ENCODE measurements at places on chromosomes 3 and 15.

DNA sequence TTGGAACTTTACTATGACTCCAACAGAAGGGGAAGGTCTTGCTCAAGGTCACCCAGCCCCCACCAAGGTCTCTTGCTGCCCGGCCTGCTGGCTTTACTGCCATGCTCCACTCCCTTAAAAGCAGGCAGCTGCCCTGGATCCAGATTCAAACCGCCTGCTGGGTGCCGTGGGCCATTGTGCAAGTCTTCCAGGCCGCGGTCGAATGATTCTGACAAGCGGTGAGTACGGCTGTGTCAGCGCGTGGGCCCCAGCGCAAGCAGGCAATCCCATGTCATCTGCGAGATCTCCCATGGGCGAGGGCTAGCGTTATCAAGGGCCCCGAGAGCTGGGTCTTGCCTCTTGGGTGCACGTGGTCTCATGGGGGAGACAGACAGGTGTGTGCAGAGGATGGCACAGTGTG lies 37.6 kb downstream of the CORO2B start:
- no peak for DNase-seq

- DNase-seq, result no peak
Measured at GRCh38 chr15:94312946-94313345, 81.6 kb downstream of the MCTP2 start.

DNA sequence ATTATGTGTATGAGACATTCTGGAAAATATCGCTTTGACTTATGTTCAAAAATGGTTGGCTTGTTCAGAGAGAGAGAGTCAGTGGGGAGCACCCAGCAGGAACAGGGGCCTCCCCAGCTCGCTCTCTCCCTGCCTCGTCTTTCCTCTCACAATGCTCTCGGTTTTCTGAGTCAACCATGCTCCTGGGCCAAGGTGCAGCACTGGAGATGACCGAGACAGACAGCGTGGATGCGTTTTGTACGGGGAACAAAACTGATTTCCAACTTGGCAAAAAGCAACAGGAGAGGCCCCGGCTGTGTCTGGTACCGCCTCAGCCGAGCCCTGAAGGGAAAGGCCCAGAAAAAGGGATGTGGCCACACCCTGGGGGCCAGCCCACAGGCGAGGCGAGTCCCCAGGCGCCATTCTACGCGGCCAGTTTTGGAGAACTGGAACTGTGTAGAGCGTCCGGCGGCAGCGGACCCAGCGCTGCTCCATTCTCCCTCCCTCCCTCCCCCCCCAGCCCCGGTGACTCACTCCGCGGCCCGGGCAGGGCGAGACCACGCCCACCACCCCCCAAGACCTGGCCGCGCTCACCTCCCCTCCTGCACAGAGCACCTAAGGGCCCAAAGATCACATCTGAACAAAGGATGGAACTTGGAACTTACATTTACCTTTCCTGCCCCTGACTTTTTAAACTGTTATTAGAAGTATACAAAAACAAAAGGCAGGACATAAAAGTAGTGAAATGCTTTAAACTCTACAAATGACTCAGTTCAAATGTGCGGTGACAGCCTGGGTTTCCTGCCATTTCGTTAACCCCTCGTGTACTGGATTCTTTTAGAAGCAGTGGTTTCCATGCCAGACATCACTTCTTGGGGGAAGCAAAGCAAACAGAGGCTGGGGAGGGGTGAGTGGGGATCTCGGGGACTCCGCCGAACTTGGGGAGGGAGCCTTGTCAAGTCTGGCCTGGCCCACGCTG lies 12.7 kb downstream of the ATP10A start:
- peak; percentile 64 for DNase-seq

- DNase-seq, result no peak
Measured at GRCh38 chr3:149538371-149538770, 63.9 kb downstream of the TM4SF4 start.

- no peak for DNase-seq
Measured at GRCh38 chr3:43077261-43077660, 28.6 kb downstream of the POMGNT2 start.

DNA sequence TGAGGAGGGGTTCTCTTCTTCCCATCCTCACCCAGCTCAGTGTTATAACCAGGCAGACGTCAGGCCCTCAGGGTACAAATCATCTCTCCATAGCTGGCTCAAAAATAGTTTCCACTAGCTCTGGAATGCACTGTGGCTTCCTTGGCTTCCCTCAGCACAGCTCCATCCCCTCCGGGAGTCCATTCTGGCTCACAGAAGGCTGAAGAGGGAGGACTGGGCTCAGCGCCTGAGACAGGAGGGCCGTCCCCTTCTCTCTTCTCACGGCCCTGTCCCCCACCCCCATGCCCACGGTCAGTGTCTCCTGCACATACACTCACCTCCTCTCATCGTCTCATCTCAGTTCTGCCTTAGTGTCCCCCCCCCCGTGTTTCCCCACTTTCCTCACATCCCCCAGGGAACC lies 50.1 kb downstream of the UMPS start:
- no peak for DNase-seq

DNA sequence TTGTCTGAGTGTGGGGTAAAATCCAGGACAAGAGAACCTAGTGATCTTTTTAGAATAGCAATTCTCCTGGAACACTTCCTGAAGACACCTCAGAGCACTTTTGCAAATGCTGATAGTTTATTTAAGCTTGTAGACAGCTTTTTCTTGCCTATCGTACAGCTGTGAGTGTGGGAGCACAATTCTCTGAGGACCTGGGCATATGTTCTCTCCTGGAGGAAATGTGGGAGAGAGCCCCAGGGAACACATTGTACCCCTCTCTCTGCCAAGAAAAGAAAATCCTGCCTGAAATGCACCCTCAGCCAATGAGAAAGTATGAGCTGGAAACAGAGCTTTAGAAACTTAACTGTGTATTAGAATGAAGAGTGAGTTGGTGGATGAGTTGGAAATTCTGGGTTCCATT lies 308.3 kb upstream of the SEMA6D start:
- DNase-seq, result no peak

DNA sequence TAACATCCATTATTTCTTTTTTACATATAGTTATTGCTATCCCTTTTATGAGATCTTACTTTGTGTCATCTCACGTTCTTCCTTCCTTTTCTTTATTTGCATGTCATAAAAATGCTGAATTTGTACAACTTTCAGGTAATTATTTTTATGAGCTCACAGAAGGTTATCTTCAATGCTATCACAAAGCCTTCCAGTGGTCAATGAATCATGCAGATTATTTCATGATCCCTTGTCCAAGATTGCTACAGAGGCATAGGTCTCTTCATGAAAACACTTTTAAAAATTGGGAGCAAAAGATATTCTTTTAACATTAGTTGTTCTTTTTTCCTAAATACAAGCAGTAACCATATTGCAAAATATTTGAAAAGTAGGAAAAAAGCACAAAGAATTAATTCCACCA lies 880.1 kb upstream of the NR2F2 start:
- no peak for DNase-seq

GRCh38 chr3:4474683-4475490 lies 7.8 kb upstream of the SUMF1 start:
- no peak for DNase-seq

GRCh38 chr3:136862617-136863322 lies 762 bp downstream of the NCK1 start:
- DNase-seq, result peak; percentile 52

DNA sequence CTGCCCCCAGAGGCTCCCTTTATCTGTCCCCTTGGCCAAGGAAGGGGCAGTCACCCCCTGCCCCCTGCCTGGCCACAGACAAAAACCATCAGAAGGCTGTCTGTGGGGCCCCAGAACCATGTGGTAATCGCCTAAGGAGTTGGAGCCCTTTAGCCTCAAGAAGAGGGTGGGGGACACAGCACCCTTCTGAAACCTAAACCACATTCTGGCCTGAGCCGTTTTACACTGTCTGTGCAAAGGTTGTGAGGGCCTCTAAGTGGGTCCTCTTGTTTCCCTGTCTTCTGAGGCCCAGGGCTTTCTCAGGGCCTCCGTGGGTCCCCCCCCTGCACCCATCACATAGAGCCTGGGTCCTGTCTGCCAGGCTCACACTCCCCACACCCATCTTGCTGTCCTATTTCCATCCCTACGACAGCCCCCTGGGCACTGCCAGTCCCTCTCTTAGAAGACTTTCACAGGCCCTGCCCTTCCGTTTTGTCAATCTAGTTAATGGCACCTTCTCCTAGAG lies 17.9 kb upstream of the RPUSD3 start:
- DNase-seq, result no peak

- DNase-seq, result no peak
Measured at GRCh38 chr3:156172536-156172935, 52.2 kb downstream of the KCNAB1 start.

- DNase-seq, result no peak
Measured at GRCh38 chr3:187264911-187265310, 26.6 kb downstream of the MASP1 start.

DNA sequence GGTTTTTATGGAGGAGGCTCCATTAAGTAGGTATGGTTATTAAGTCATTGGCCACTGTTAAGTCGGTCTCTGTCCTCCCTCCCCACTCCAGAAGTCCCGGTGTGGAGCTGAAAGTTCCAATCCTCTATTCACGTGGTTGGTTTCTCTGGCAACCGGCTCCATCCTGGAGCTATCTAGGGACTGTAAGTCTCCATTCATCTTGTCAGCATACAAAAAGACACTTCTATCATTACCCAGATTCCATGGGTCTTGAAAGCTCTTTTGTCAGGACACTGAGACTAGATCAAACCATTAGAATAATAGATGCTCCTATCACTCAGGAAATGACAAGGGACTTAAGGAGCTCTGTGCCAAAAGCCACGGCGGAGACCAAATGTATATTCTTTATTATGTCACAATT lies 110.3 kb downstream of the PIK3CB start:
- DNase-seq, result no peak

DNA sequence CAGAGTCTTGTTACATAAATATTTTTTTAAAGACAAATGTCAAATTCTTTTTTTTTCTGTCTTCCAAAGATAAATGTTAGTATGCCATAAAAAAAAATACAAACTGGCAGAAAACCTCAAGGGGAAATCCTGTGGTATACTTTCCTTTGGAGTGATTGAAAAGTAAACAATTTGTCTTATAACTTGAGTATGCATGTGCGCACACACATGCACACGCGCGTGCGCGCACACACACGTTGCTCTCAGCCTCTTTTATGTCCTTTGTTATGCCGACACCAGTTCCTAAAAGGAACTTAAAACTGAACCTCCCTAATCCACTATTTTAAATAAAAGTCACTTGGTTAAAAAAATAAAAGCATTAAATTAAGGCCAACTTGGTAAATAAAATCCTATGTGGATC lies 58.1 kb downstream of the TGFBR2 start:
- DNase-seq, result no peak

- DNase-seq, result no peak
Measured at GRCh38 chr3:17581421-17582080, 160.9 kb downstream of the TBC1D5 start.

- no peak for DNase-seq
Measured at GRCh38 chr3:144499001-144499930, 527.6 kb downstream of the DIPK2A start.

- no peak for DNase-seq
Measured at GRCh38 chr15:62262305-62262941, 97.3 kb upstream of the C2CD4B start.

DNA sequence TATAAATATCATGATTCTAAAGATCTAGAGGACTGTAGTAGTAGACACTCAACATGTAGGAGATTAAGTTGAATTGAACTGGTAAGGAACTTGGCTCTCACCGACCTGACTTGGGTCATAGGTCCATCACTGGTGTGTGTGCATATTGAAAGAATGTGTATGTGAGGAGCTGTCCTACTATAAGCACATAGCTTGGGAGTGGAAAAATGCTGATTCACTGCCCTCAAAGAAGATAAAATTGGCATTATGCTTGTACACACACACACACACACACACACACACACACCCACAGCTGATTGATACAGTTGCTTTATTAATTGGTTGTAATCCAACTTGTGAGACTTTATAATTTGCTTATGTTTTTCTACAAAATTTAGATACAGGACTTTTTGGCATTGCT lies 411.0 kb upstream of the NR2F2 start:
- no peak for DNase-seq

DNA sequence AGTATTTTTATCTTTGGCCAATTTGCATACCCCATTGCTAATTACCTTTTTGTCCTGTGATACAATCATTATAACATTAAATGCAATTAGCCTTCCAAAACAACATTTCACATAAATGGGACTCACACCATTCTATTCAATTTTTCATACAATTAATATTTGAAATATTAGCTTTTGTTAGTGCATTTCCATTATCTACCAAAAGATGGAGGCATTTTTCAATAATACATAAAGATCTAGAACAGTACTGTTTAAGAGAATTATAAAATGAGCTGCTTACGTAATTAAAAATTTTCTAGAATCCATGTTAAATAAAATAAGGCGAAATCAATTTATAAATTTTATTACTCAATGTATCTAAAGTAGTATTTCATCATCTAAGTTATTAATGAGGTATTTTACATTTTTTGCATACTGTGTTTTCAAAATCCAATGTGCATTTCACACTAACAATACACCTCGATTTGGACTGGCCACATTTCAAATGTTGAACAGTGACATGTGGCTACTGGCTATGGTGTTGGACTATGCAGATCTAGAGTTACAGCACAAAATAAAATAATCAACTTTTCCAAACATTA lies 74.3 kb downstream of the TJP1 start:
- no peak for DNase-seq

DNA sequence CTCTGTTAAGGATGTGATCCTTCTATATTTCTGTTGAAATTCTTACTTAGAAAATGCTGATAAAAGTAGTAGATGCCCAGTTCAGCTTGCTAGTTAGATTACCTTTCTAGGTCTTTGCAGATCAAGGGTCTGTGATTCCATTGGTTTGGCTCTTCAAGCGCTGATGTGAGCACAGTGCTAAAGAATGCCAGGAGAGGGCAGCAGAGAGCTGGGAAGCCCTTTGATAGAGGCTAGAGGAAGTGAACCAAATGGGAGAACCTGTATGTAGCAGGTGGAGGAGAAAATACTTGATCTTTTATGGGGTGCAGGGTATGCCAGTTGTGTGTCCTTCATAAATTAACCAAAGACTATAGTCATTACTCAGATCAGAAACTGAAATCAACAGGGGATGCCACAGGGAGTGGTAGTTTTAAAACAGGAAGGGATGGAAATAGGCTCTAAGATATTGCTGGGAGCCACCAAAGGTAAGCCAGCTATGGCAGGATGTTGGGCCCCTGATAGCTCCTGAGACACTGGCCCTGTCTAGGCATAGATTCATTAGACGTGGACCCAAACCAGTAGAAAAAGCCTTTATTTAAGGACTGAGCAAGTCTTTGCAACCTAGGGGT lies 677.4 kb downstream of the SQOR start:
- DNase-seq, result peak; percentile 53

DNA sequence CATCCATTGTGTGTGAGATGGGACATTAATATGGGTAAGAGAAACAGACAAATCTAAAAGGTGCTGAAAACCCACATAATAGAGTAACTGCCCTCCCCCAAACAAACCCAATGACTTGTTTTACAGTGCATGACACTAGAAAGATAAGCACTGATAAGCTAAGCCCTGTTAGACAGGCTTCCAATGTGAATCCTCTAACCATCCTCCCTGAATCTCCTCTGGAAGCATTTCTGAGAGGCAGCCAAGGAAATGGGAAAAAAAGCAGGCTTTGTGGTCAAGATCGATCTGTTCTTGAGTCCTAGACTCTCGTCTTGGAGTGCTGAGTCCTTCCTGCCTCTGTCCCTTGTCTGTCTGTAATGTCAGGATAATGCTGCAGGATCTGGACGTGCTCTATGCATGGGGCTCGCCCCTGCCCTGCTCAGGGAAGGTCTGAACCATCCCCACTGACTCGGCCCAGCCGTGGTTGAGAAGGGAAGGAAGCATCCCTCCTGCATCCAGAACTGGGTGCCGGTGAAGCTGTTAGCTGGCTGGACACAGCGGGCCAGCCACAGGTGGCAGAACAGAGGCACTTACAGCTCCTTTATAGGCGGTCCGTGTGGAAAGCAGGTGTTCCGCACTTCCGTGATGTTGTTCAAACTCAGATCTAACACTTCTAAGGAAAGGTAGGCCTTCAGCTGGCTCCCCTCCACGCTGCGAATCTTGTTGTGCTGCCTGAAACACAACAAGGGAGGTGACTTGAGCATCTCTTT lies 84.1 kb downstream of the LRIG1 start:
- DNase-seq, result no peak
